CD14-positive monocyte (primary cell): ENCODE measurements at places on chromosomes 16 and 17. TPM values are rescaled to one million over a fixed set of nuclear protein-coding genes. Genes with fewer than 3 reads are reported as not detected.

ADAD2 gene
- not detected in 2 replicates for polyA plus RNA-seq

GJD3 gene
- polyA plus RNA-seq, result not detected

CORO6 gene
- polyA plus RNA-seq, result not detected

RDM1 gene
- polyA plus RNA-seq, result not detected

OR1F1 gene
- polyA plus RNA-seq, result not detected

METTL26 gene
- polyA plus RNA-seq, result 70.4 and 168 TPM in 2 replicates

FAAP100 gene
- polyA plus RNA-seq, result 10.3 TPM

KCNH6 gene
- not detected in 2 replicates for polyA plus RNA-seq

NPIPB8 gene
- polyA plus RNA-seq, result 0.11 TPM in 1 of 2 replicates, not detected in the other

KDM6B gene
- 0.44 TPM for polyA plus RNA-seq

CCL4 gene
- polyA plus RNA-seq, result 3.6 and 11.8 TPM in 2 replicates

CHD9 gene
- polyA plus RNA-seq, result 26.1 TPM
